ENCODE measurements at places on chromosomes 2 and 18.

GRCh38 chr2:173898178-173898668, 67.0 kb downstream of the SP3 start:
- DNase-seq = no peak

GRCh38 chr2:30453498-30453897, 6.5 kb downstream of the LCLAT1 start:
- no peak for DNase-seq

DNA sequence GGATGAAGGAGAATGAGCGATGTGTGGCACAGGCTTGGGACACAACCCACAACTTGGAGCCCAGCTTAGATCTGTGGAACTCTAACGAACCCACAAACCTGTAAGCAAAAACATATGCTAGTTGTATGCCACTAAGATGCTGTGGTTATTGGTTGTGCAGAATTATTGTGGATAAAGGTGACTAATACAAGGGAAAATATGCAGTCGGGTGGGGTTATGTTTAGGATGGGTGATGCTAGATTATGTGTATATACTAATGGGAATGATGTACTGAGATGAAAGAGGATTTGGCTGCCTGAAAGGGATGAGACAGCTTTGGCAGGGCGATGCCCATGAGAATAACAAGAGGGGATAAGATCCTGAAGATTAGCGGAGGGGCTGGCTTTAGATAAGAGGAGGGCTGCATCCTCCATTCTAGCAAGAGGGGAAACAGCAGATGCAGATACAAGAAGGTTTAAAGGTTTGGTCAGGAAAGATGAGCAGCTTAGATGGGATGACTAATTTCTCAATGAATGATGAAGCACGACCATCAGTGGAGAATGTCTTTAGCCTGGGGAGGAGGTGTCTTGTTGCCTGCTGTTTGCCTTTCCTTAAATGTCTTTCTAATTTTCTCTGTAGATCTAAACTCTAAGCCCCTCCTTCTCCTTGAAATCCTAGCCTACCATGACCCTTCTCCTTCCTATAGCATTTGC, 49.6 kb downstream of the GALNT14 start:
- DNase-seq = no peak

- DNase-seq = no peak
Observed at GRCh38 chr2:219448776-219449341, 14.2 kb downstream of the SPEG start.

DNA sequence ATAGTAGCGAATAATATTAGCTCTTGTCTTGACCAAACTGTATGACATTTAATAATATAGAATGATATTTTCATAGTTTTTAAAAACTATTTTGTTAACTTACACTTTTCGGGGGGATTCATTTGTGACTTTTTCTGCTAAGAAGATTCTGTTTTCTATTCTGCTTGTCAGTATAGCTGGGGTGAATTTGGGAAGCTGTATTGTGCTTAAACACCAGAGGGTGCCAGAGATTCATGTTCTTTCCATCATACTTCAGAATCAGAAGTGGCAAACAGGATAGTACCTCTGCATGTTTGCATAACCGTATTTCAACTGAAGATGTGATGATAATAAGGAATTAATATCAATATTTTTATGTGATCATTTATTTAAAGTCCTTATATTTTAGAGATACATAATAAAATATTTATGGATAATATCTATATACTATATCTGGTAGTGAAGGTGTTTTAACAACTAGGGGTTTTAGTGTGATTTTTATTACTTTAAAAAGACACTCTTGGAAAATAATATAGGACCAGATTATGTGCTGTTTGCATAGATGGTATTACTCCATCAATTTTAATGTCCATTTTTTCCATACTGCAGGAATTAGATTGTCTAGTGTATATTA, 81.0 kb downstream of the TAF4B start:
- DNase-seq = no peak

- DNase-seq = no peak
Observed at GRCh38 chr18:10121786-10122515, 208.1 kb downstream of the VAPA start.

GRCh38 chr18:32618546-32618945, 147.9 kb upstream of the GAREM1 start:
- no peak for DNase-seq

- DNase-seq = no peak
Observed at GRCh38 chr2:26429779-26430578, 28.3 kb downstream of the DRC1 start.

DNA sequence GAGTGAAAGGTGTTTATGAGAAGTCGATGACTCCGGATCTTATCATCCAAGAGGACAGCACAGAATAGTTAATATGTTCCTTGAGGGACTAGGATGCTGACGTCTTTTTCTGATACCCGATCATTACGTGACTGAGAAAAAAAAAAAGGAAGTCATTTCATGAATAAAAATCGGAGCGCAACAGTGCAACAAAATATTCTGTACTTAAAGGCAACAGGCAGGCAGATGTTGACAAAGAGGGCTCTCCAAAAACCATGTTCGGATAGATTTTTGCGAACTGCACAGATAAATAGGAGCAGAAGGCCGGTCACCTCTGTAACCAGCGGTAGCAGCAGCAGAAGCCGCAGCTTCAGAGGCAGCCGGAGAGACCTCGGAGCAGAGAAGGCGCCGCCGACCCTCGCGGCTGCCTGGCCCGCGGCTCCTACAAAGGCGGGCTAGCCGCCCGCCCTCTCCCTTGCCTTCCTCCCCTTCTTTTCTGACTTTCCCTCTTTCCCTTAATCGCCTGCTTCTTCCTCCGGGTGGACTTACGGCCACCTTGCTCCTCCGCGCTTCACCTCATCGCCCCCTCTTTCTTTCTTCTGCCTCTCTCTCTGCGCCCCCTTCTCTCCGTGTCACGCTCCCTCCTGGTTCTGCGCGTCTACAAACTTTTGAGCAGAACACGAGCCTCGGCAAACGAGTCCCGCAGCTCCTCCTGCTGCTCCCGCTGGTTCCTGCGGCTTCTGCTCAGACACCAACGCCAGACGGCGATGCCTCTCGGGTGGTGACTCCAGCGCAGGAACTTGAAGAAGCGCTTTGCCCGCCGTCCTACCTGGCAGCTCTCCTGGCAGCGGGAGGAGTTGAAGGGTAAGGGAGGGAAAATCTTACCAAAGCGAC, at the start of gene ADCYAP1:
TSS of gene ADCYAP1 (plus strand) at position 654 of the 873 bp plus-strand sequence. CDS start 516 bp downstream, outside the sequence.
- DNase-seq = no peak

DNA sequence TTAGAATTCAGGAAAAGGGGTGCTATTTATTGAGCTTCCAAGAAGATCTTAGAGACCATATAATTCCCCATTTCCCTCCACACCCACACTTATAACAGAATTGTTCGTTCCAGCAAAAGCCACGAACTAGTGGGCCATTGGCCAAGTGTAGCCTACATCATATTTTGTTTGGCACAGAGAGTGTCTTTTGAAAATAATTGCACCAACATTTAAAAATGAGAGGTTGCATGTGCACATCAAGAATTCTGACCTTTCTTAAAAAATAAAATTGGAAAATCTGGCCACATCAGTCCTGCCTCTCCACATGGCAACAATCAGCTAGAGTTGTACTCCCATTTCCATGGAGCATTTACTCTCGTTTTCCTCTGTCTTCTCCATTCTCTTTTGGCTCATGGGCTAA, 655.5 kb upstream of the FANCL start:
- no peak for DNase-seq
